ENCODE measurements at places on chromosomes 7 and 10.

DNA sequence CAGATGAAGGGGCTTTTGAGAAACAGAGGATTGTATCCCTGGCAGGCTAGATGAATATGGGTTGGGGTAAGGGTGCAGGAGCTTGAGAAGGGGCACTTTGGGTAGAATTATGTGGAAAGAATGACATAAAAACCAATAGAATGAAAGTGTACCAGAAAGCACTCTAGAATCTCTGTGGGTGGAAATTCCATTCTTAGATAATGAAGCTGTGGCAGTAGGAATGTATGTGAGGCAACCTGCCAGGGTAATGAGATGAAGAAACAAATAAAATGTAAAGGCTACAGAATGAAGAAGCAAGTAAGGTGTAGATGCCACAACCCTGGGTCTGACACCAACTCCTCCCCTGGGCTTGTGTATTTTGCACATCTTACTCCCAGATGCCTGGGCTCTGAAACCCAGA is 16.8 kb downstream of the NOBOX start:
- DNase-seq = no peak

- no peak for DNase-seq
These were observed 12.7 kb downstream of the GSTO2 start for GRCh38 chr10:104281694-104282093.

DNA sequence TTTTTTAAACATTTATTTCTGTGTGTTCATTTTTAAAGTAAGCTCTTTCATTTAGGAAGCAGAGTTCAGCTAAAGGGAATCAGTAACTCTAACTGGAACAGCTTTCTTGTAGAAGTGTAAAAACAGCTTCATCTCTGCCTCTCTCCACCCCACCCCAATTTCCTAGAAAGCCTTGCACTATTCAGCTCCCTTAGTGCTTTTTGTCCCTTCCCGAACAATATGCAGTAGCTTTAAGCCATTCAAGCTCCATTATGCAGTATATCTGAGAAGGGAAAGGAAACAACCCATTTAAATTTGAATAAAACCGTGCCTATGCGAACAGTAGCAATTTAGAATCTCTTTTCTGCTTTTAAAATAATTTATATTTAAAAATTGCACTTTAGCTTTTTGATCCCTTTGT is 134.5 kb downstream of the TRIL start:
- no peak for DNase-seq

GRCh38 chr7:115024276-115024675 is 102.4 kb downstream of the MDFIC start:
- no peak for DNase-seq

GRCh38 chr7:41696323-41696916 is 6.5 kb downstream of the INHBA start:
- DNase-seq = no peak

DNA sequence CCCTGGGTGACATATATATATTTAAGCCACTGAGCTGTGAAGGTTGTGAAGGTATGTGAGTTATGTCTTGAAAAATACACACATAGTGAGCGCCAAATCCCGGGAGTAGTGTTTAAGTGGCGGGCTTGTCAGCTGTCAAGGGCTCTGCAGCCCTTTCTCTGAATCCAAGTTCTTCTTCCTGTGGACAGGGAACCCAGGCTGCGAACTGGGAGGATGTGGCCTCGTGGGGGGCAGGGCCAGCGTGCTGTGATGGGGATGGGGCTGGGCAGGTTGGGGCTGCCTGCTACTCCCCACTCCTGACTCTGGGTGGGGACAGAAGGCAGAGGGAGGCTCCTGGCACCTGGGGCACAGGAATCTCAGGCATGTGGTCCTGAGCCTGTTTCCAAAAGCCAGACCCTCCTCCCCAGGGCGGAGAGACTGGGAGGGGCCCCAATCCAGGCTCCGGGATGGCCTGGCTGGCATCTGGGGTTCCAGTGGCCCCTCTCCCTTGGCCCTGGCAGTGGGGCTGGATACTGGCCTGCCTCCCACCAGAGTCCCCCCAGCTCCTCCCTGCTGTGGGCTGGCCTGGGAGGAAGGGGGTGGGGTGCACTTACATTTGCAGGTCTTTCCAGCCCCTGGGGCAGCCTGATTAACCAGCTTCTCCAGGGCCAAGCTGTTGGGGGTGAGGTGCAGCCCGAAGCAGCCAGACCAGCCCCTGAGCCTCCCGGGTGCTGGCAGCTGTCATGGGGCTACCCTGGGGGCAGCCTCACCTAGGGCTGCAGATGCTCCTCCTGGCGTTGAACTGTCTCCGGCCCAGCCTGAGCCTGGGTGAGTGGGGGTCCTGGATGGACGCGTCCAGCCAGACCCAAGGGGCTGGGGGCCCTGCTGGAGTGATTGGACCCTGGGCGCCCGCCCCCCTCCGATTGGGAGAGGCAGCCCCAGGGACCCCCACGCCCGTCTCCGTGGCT is at the start of gene UPK3B:
Gene UPK3B, plus strand, starts transcription at position 622 of the 947 bp plus-strand sequence. Its CDS starts 101 bp downstream, at position 723.
- DNase-seq = no peak

- DNase-seq = no peak
These were observed 54.4 kb upstream of the ARID5B start for GRCh38 chr10:61847087-61847486.

DNA sequence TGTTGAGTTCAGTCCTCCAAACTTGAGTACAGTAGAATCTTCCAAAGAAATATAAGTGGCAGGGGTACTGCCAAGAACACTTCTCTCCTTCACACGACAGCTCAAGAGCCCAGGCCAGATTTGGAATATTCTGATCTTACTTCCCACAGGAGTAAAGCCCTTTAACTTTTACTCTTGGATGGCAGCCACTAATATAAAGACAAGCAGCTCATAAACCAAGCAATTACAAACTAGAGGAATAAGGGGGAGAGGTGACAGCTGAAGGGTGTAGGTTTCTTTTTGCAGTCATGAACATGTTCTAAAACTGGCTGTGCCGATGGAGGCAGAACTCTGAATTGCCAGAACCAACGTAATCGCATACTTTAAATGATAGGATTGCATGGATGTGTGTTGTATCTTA is 74.8 kb downstream of the SVIL start:
- DNase-seq = no peak

- no peak for DNase-seq
These were observed 77.8 kb downstream of the BAMBI start for GRCh38 chr10:28754930-28755718.

- DNase-seq = no peak
These were observed 23.1 kb downstream of the RCC1L start for GRCh38 chr7:75050501-75050900.

GRCh38 chr10:33187427-33187999 is 147.0 kb downstream of the NRP1 start:
- DNase-seq = no peak

DNA sequence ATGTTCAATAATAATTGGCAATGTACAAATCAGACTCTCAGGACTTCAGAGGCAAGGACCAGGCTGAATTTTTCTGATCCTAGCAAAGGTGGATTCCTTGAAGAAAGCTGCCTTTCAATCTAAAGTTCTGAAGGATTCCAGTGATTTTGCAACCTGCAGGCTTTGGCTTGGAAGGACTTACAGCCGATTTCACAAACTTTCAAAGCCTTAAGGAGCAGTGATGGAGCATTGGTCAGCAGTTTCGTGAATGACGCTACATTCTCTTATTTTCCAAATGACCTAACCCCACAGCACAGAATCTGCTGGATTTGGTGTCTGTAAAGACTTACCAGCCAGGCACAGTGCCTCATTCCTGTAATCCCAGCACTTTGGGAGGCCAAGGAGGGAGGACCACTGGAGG is 167.5 kb downstream of the ARHGAP12 start:
- no peak for DNase-seq

GRCh38 chr10:110355141-110355831 is 50.6 kb upstream of the SMNDC1 start:
- no peak for DNase-seq

GRCh38 chr7:39415091-39415787 is 151.0 kb upstream of the YAE1 start:
- DNase-seq = no peak

GRCh38 chr7:10756981-10757380 is 216.7 kb upstream of the PHF14 start:
- no peak for DNase-seq

- no peak for DNase-seq
These were observed 82.7 kb upstream of the C1GALT1 start for GRCh38 chr7:7099584-7100014.

GRCh38 chr7:129126314-129126713 is 18.2 kb upstream of the TSPAN33 start:
- DNase-seq = no peak

GRCh38 chr10:129523723-129524316 is 56.8 kb downstream of the MGMT start:
- DNase-seq = no peak

- DNase-seq = no peak
These were observed 9.5 kb downstream of the ATOH7 start for GRCh38 chr10:68222391-68222790.

DNA sequence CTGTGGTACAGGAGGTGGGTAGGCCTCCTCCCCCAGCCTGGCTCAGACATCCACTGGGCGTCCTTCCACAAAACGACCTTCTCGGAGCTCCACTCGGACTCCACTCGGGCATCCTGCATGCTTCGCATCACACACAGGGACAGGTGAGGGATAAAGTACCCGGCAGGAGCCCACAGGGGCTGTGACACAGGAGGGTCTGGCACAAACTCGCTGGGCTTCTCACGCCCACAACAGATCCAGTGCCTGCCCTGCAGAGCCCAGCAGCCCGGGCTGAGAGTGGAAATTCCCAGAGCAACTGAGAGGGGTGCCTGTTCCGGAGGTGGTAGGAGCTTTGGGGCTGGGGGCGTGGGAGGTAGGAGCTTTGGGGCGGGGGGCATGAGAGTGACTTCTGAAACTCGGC is 108.4 kb downstream of the MKI67 start:
- DNase-seq = no peak

DNA sequence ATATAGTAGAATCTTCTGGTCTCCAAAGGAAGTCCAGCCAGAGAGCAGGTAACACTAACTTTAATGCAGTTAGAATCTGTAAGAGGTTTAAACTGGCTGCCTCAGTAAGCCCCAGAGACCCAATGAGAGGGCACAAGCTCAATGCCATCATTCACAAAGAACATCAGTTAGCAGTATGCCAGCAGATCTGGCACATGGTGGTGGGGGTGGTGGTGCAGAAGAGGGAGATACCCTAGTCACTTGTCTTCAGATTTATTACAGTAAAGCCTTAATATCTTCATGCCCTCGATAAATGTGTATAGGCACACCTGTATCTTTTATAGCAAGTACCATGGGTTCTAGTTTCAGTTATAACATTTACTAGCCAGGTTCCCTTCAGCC is 86.2 kb downstream of the SORBS1 start:
- DNase-seq = no peak

- no peak for DNase-seq
These were observed 161.3 kb downstream of the CUX1 start for GRCh38 chr7:101978683-101979082.

DNA sequence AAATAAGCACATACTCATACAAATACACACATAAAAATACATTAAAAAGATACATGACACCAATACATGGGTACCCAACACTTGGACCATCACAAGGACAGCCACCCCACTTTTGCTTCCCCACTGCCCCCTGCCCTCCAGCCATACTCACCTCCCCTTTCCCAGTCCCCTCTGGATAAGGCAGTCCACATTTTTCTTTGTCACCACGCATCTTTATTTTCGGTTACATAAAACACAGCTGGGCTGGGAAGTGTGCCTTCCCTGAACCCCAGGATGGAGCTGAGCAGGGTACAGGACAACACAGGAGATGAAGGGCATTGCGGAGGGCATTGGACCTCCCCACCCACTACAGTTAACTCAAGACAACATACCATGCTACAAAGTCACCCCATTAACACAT is 1.1 kb upstream of the HOXA3 start:
- DNase-seq = no peak

GRCh38 chr10:62037890-62038608 is 136.6 kb downstream of the ARID5B start:
- DNase-seq = no peak

DNA sequence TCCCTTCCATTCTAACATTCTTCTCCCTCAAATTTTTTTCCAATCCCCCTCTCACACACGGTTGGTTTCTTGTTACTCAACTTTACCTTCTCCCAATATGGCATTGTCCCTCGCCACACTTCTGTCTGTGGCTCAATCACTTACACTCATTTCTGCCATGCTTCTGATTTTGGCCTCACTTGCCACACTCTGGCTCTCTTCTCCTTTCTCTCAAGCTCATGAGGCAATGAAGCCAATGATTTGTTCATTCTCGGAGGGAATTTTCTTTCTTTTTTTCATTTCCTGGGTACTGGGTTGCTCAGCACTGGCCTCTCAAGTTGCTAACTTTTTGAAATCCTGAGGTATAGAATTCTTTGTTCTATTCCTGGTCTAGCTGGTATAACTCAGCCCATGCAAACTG is 4.0 kb upstream of the MYOZ1 start:
- DNase-seq = no peak

- DNase-seq = no peak
These were observed 94.0 kb downstream of the CYTH3 start for GRCh38 chr7:6178298-6179029.

DNA sequence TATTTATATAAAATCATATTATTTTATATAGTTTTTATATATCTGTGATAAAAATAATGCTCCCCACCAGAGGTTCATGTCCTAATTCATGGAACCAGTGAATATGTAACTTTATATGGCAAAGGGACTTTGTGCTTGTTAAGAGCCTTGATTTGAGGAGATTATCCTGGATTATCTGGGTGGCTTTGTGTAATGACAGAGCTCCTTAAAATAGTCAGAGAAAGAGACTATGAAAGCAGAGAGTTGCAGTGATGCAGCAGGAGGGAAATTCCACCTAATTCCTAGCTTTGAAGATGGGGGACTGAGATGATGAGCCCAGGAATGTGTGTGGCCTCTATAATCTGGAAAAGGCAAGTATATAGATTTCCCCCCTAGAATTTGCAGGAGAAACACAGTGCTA is 1034.2 kb upstream of the C7orf33 start:
- DNase-seq = no peak

DNA sequence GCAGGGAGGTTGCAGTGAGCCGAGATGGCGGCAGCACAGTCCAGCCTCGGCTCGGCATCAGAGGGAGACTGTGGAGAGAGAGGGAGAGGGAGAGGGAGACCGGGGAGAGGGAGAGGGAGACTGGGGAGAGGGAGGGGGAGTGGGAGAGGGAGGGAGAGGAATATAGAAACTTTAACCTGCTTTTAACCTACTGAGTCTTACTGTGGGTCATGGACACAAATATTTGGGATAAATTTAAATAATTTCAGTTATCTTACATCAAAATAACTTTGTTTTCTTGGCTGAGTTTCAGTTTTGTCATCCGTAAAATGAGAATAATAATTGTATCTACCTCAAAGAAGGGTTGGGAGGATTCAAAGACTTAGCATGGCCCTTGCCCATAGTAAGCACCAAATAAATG is 319.8 kb downstream of the LRMDA start:
- no peak for DNase-seq

DNA sequence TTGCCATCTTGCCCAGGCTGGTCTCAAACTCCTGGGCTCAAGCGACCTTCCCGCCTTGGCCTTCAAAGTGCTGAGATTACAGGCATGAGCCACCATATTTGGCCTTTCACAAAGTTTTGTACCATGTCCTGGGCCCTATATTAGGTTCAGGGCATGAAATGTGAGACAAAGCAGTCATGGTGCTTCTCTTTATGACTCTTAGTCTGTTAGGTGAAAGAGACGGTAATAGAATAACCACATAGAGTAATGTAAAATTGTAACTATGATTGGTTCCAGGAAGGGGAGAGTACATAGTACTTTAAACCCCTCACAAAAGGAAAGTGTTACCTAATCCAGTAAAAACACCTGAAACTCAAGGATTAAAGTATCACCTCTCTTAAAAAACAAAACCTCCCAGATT is 144.7 kb downstream of the SPAG6 start:
- no peak for DNase-seq
